Activated T-helper 1 cell treated with Interleukin-2 at 50 U/mL for 16 hours (primary cell): ENCODE measurements at places on chromosomes 3 and 15.

DNA sequence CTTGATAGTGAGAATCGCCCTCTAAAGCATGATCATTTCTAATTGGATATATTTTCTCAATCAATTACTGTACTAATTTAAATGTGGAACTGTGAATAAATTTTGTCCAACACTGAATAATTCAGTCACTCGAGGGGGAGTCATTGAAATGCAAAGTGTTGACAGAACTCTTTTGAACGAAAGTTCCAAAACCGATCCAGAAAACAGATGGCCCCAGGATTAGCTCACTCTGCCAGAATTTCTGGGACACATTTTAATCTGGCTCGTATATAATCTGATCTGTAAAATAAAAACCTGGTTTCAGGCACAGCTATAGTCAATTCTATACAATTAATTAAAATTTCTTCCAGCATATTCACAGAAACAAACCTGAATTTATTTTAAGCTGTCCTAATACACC, 580.4 kb downstream of the ROBO1 start:
- no peak for DNase-seq

- DNase-seq, result no peak
These were observed 19.3 kb upstream of the ANXA2 start for GRCh38 chr15:60417112-60417511.

DNA sequence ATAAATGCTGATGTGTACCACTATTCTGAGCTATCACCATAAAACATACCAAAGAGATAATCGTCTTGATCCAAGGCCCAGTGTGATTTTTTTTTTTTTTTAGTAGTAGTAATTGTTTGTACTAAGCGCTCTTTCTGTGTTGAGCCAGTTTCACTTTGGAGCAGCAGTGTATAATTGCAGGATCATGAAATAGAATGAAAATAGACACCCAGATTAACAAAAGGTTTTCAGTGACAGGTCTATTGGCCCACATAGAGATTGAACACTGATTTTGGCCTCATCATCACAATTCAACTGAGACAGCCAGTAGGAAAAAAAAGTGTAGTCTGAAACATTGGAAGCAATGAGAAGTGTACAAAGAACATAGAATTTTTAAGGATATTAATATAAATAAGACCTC, 749.8 kb downstream of the NAALADL2 start:
- no peak for DNase-seq

DNA sequence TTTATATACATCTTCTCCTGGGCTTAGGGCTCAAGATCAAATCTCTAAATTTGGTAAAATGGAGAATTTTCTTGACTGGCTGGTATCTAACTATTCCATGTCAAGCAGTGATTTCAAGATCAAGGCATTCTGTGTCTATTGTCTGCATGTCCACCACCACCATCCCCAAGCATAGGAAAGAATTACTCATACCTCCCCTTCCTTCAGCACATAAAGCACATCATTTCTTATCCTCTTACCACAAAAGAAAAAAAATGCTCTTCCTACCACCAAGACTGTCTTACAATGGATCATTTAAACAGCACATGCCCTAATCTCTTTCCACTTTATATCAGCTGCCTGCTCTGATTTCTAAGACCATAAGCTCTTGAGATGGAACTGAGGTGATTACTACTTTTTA, 470.5 kb upstream of the THBS1 start:
- no peak for DNase-seq

DNA sequence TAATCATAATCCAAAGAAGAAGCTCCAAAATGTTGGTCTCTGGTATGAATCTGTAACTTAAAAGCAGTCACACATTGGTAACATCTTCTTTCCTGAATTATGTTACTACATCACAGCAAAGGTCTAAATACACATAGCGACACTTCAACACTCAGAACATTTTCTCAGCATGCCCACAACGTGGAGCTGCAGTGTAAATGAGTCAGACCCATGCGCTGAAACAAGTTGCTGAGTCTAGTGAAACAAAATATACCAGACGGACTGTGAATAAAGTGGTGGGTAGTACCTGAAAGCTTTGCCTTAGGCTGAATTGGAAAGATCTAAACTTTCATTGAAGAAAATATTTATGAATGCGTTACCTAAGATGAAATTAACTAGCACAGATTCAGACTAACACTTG, 33.2 kb upstream of the GOLGA8B start:
- DNase-seq, result no peak

GRCh38 chr3:23052620-23053019, 150.5 kb upstream of the UBE2E2 start:
- DNase-seq, result no peak

DNA sequence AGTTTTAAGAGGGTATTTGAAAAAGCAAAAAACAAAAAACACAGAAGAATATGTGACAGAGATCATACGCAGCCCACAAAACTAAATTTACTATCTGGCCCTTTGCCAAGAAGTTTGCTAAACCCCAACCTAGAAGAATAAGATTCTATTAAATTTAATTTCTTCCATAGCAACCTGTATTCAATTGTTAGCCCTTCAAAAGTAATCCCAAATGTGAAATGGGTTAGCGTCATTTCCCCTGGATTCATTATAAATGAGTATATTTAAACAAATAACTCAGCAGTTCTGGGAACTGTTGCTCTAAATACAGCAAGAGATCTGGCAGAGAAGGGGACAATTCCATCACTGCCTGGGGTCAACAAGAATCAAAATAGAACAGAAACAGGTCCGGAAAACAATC, 56.8 kb downstream of the CERS3 start:
- DNase-seq, result no peak

GRCh38 chr3:10215578-10216368, 32.5 kb upstream of the TATDN2 start:
- no peak for DNase-seq

DNA sequence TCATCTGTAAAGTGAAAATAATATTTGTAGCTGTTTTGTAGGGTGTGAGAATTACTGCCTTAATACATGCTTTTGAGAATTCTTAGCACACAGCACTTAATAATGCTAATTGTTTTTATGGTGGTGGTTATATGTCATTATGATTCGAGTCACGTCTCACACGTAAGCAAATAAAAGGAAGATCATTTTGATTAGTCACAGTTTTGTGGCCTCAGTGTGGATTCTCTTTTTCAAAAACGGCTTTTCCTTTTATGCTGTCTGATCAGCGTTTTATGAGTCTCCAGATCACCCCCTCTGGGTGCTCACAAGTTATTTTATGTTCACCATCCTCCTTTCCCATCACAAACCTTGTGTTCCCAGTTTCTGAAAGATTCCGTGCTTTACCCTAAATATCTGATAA, 255.6 kb upstream of the CNTN4 start:
- no peak for DNase-seq

DNA sequence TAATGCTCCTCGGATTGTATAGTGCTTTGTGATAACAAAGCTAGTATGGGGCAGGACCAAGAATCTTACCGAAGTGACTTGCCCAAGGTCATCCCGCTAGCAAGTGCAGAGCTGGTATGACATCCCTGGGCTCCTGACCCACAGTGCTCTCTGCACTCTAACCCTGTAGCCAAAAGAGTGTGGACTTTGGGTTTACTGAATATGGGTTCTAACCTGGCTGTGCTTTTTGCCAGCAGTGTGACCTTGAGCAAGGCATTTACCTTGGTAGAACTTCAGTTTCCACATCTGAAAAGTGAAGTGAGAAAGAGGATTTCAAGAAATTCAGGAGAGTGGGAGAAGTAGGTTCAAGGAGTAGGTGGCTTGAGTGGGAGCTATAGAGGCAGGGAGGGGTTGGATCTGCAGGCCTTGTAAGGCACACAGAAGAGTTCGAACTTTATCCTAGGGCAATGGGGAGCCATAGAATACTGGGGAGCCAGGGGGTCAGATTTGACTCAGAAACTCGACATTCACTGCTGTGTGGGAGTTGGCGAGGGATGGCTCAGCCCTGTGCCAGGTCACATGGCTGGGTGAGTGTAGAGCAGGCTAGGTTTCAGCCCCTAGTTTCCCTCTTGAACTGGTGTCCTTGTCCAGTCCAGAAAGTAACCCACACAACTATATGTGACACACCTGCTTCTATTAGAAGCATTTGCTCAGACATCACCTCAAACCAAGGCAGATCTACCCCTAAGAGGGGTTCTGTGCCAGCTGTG, 91.9 kb downstream of the RPLP1 start:
- no peak for DNase-seq

- DNase-seq, result no peak
These were observed 267.8 kb downstream of the RAP2B start for GRCh38 chr3:153429821-153430220.

- DNase-seq, result no peak
These were observed 4.3 kb downstream of the PLEKHO2 start for GRCh38 chr15:64845831-64846595.

DNA sequence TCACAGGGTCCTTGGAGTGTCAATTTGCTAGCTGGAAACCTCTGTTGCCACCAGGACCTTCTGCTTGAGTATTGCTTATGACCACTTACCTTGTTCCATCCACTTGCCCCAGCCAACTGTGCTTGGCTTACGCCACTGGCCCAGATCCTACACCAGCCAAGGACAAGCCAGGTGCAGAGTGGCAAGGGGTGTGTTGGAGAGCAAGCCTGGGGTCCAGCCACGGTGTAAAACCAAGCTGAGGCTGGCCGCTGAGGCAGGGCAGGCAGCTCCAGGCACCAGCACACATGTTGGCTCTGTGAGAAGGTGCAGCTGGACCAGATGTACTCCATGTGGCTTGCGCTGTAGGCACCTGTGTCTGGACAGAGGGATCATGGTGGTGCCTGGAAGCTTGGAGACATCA, 248.2 kb downstream of the UNC13C start:
- DNase-seq, result no peak

DNA sequence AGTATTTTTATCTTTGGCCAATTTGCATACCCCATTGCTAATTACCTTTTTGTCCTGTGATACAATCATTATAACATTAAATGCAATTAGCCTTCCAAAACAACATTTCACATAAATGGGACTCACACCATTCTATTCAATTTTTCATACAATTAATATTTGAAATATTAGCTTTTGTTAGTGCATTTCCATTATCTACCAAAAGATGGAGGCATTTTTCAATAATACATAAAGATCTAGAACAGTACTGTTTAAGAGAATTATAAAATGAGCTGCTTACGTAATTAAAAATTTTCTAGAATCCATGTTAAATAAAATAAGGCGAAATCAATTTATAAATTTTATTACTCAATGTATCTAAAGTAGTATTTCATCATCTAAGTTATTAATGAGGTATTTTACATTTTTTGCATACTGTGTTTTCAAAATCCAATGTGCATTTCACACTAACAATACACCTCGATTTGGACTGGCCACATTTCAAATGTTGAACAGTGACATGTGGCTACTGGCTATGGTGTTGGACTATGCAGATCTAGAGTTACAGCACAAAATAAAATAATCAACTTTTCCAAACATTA, 74.3 kb downstream of the TJP1 start:
- DNase-seq, result no peak

GRCh38 chr3:99601515-99601914, 36.9 kb upstream of the COL8A1 start:
- no peak for DNase-seq

DNA sequence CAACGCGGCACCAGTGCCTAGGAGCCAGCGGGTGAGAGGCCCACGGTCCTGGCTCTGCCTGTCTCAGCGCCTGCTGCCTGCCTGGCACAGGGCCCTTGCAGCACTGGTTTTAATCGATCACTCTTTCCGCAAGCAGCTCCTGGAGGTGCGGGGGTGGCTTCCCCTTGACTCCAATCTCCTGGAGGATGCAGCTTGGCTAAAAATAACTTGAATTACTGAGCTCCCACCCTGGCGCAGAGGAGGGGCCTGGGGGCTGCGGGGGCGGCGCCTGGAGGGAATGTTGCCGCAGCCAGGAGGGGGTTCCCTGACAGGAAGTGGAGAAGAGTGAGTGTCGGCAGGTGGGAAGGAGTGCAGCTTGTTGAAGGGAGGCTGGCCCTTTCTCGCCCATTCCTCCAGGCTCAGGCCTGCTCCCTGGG, 9.9 kb upstream of the RPL29 start:
- no peak for DNase-seq

DNA sequence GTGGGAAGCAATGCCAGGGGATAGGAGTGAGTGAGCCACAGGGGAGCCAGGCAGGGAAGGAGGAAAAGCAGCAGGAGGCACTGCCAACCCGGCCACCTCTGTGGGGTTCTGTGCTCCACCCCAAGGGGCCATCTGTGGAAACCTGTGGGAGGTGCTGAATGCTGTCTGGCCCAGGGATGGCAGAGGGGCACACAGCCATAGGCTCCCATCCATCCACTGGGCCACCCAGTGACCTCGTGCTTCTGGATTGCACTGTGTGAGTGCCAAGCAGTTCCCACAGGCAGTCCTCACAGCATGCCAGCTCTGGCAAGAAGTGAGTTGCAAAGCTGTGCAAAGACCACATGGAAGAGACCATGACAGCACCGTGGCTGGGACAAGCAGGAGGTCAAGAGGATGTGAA, 27.5 kb downstream of the DNAJB8 start:
- DNase-seq, result no peak

- DNase-seq, result no peak
These were observed 35.8 kb downstream of the PRKCD start for GRCh38 chr3:53196575-53197407.

GRCh38 chr3:41350441-41350840, 151.1 kb downstream of the CTNNB1 start:
- no peak for DNase-seq

DNA sequence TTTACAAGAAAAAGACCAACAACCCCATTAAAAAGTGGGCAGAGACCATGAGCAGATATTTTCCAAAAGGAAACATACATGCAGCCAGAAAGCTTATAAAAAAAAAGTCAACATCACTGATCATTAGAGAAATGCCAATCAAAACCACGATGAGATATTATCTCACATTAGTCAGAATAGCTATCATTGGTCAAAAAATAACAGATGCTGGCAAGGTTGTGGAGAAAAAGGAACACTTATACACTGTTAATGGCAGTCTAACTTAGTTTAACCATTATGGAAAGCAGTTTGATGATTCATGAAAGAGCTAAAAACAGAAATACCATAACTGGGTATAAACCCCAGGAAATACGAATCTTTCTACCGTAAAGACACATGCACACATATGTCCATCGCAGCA, 76.3 kb downstream of the SUCNR1 start:
- DNase-seq, result no peak

- DNase-seq, result no peak
These were observed 10.3 kb downstream of the DZIP3 start for GRCh38 chr3:108599677-108600409.

DNA sequence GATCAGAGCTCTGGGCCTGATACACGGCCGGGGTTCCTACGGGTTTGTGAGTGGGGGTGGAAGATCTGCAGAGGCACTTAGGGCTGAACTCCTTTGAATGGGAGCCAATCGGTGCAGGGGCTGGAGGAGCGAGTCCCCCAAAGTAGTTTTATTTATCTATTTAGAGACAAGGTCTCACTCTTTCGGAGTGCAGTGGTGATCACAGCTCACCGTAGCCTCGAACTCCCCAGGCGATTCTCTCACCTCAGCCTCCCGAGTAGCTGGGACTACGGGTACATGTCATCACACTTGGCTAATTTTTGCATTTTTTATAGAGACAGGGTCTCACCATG, 1.6 kb upstream of the CELSR3 start:
- no peak for DNase-seq

GRCh38 chr3:133367403-133367802, 32.5 kb upstream of the BFSP2 start:
- DNase-seq, result no peak

GRCh38 chr3:156859578-156859977, 33.4 kb downstream of the LEKR1 start:
- no peak for DNase-seq
